ENCODE measurements at places on chromosomes 16 and 17.

GRCh38 chr17:48878920-48879898 lies 13.4 kb upstream of the ATP5MC1 start:
- peak; percentile 66 for DNase-seq

DNA sequence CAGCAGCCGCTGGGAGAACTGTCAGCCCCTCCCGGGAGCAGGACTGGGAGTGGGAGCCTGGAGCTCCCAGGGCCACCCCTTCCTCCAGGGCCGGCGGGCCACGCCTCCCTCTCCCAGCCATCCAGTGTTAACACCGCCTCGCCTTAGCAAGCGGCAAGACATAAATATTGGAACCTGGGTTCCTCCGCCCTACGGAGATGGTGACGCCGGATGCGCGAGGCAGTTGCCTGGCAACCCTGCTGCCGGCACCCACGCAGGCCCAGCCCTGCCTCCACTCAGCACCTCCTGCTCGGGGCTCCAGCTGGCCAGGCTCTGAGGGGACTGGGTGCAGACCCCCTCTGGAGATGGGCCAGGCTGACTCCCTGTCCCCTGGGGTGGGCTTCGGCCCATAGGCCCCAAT lies 27.4 kb upstream of the CACNA1H start:
- DNase-seq, result no peak

GRCh38 chr16:76946879-76947278 lies 244.1 kb upstream of the MON1B start:
- DNase-seq, result peak; percentile 3

GRCh38 chr17:43636426-43636825 lies 25.3 kb downstream of the MEOX1 start:
- DNase-seq, result no peak

DNA sequence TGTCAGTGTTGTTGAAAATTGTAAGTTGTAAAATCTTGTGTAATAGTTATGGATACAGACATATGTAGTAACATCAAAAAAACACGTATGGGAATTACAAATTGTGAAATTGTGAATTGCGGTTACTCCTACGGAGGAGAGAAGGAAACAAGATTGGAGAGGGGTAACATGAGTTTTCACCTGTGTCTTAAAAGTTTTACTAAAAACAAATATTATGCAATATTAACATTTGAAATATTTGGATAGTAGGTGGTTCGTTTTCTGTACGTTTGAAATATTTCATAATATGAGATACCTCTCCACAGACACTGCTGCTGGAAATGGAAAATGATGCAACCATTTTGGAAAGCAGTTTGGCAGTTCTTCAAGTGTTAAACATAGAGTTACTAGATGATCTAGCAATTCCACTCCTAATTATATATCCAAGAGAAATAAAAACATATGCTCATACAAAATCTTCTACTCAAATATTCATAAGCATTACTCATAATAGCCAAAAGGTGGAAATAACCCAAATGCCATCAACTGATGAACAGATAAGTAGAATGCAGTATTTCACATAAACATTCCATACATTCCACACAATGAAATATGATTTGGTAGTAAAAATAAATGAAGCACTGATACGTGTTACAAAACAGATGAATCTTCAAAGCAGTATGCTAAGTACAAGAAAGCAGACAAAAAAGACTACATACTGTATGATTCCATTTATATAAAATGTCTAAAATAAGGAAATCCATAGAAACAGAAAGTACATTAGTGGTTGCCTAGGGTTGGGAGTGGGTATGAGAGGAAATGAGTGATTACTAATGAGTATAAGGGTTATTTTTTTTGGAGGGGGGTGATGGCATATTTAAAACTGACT lies 40.7 kb upstream of the ABCA10 start:
- DNase-seq, result peak; percentile 81

DNA sequence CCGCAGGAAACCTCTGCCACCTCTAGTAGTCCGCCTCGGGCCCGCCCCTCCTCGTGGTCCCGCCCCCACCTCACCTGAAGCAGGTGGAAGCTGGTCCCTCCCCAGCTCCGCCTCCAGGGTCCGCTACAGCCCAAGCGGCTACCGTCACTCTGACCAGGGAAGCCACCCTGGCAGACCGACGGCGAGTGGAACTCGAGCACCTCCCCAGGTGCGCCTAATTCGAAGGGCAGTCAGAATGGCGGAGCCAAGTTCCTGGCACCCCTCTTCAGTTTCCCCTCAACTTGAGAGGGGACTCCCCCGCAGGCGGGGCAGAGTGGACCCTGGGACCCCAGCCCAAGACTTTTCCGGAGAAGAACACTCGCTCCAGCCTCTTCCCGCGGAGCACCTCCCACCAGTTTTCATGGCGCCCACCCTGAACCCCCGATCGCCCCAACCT lies 507 bp downstream of the FHOD1 start:
- DNase-seq, result no peak

DNA sequence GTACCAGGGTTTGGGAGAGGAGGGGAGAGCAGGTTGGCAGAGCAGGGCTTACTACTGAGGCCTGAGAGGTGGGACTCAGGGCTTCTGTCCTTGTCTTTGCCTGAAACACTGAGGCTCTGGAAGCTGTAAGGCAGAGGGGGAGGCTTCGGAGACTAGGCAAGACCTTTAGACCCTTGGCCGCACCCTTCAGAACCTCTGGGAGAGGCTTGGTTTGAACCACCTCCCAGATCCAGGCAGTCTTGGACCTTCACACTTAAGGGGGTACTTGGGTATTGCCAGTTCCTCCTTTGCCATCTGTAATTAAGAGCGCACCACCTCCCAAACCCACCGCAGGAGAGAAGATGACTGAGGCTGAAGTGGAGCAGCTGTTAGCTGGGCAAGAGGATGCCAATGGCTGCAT lies 12.9 kb downstream of the MYL4 start:
- no peak for DNase-seq

- DNase-seq, result no peak
These were observed 15.6 kb upstream of the TMEM98 start for GRCh38 chr17:32912218-32912897.

- DNase-seq, result no peak
These were observed 37.6 kb downstream of the OR3A1 start for GRCh38 chr17:3260600-3260999.

GRCh38 chr17:6388416-6388815 lies 46.5 kb downstream of the AIPL1 start:
- no peak for DNase-seq

GRCh38 chr16:68356919-68357286 lies 46.1 kb downstream of the PRMT7 start:
- no peak for DNase-seq

- peak; percentile 69 for DNase-seq
These were observed 51.4 kb downstream of the USP10 start for GRCh38 chr16:84751241-84751640.

- DNase-seq, result no peak
These were observed 2.3 kb upstream of the PRKCB start for GRCh38 chr16:23833504-23833903.

- no peak for DNase-seq
These were observed 31.5 kb upstream of the B4GALNT2 start for GRCh38 chr17:49101054-49101534.

GRCh38 chr16:17205279-17206211 lies 265.2 kb downstream of the XYLT1 start:
- peak; percentile 14 for DNase-seq

DNA sequence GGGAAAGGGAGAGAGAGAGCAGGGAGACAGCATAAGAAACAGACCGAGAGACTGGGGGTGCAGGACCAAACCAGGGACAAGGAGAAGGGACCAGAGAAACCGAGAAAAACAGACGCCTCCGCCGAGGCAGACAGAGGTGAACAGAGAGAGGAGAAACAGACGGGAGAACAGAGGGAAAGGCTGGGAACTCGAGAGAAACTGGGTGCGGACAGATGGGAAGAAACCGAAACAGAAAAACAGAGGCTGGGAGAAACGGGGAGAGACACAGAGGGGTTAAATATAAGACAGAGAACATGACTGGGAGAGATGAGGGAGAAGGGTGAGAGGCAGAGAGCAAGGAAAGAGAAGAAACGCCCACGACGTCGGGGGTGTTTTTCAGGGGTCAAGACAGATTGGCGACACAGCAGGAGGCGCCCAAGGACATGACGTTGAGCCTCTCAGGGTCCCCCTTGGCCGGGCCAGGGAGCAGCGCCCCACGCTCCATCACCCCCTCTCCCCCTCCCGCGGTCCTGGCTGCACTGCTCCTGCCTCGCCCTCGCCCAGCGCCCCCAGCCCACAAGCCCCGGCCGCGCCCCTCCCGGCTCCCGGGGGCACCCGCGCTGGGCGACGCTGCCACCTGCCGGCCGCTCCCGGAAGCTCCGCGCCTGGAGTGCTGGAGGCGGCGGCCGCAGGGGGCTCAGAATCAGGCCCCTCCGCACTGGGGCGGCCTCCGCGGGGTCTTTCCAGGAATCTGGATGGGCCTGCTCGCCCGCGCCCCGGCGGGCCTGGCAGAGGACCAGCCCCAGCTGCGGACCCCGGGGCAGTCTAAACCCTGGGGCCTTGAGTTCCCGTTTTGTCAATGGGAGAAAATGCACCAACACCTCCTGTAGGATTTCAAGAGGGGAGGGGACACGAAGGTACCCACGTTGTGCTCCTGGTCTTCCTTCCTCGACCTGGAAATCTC lies 1.3 kb upstream of the TMEM92 start:
- peak; percentile 30 for DNase-seq

GRCh38 chr16:59484833-59485516 lies 750.9 kb upstream of the GOT2 start:
- DNase-seq, result no peak

DNA sequence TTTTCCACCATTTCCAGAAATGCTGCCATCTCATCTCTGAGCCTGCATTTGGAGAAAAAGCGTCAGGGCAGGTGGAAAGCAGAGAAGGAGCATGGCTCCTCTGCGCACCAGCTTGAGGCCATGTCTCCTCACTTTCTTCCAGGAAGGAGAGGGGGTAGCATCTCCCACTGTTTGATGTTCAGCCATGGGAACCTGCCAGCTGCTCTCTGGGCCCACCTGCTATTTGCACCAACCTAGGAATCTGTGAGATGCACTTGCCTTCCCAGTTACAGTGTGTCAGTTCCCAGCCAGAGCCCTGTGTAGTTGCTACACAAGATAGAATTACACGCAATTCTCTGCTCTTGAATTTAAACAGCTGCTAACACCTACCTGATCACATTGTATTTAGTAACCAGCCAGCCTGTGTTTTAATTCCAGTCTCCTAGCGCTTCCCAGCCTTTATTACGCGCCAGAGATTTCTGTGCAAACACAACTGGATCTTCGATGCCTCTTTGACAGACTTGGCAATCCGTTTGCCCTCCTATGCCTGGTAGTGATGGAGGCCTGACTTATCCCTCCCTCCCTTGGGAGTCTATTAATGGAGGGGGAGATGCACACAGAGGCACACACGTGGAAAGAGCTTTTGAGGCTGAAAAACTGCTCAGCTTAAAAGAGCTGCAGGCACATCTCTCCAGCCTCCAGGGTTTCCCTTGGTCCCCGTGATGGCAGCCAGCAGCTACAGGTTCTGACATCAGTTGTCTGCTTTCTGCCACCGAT lies 98.1 kb upstream of the SEC14L1 start:
- DNase-seq, result no peak

GRCh38 chr17:68397108-68397536 lies 60.2 kb downstream of the WIPI1 start:
- DNase-seq, result no peak

DNA sequence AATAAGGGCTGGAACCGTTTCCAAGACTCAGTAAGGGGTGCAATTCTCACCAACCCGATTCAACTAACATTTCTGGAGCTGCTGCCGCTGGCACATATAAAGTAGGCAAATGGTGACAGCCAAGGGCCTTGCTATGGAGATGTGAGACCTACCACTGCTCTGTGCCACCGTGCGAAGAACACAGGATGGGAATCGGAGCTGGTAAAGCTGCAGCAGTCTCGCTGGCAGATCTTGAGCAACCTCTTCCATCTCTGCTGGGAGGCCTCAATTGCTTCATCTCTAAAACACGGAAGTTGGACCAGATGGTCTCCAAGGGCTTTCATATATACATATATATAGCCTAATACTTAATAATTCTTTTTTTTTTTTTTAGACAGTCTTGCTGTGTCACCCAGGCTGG lies 128.9 kb upstream of the RCVRN start:
- peak; percentile 93 for DNase-seq
